Hypothalamus (tissue), 51 donors: ENCODE measurements at places on chromosomes 12 and 14.
A peak's percentile ranks its signal among the peaks of the same experiment; 100 is the strongest.

DNA sequence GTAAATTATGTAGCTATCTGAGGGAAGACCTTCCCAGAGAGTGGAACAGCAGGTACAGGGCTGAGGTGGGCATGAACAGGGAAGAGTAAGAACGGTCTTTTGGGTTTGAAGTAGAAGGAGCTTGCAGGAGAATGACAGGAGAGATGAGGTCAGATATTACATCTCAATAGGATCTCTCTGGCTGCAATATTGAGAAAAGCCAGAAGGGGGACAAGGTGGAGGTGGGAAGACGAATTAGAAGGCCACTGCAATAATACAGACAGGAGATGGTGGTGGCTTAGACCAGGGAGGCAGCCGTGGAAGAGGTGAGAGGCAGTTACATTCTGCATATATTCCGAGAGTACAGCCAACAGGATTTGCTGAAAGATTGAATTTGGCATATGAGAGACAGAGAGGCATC is 310.2 kb downstream of the APAF1 start:
- DNase-seq = no peak

GRCh38 chr12:117064596-117064995 is 34.6 kb downstream of the TESC start:
- no peak for DNase-seq

GRCh38 chr14:58199726-58200479 is at the start of gene ACTR10:
ACTR10 (plus strand) TSS chr14:58200149; CDS start chr14:58200218, 69 bp downstream.
- DNase-seq = peak; percentile 89

GRCh38 chr12:6638305-6638704 is 2.5 kb upstream of the LPAR5 start:
- DNase-seq = no peak

GRCh38 chr14:98808494-98809407 is 463.2 kb downstream of the BCL11B start:
- DNase-seq = no peak
